ENCODE measurements at places on chromosomes 3 and 15. TPM values are rescaled to one million over a fixed set of nuclear protein-coding genes. Genes with fewer than 3 reads are reported as not detected.

DNA sequence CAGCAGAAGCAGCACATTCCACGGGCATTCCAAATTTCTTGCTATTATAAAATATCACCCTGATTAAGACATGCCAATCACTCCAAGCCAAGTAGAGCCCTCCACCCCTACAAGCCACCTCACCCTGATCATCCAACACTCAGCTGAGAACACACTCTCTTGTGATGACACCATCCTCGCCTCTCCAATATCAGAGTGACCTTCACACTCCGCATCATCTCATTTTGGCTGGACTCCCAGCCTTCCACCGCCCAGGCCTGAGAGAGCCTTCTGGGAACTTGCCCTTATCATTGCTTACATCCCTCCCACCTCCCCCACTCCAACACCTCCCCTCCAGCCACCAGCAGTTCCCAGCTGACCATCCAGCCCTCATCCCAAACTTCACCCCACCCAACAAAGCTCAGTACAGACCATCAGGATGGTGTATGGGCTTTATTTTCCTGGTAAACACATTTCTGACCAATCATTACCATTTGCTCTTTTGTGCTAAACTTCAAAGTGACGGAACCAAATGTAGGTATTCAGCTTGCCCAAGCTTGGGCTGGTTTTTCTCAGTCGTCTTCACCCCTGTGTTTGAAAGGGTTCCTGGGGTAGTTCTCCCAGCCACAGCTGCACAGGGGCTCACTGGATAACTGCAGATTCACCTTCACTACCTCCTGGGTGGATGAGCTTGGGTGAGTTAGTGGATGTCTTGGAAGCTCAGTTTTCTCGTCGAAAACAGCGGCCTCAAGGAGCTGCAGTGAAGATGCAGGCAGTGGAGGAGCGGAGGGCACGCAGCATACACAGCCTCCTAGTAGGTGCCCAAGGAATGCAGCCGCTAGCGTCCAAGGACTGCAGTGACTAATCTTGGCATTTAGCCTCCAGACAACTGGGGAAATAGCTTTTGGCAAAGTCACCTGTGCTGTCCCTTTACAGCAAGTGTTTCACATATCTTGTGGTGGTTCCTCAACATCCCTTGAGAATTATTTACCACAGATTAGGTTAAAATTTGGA, 115.1 kb downstream of the LIPC start:
- H3K27me3 ChIP-seq: no peaks in the 10 kb centered on the region
- no peak overlapping the region for H3K4me3 ChIP-seq
- no peaks in the 10 kb centered on the region for H3K36me3 ChIP-seq
- DNase-seq: peak; percentile 66
- peaks cover 51% of the 10 kb centered on the region for H3K4me1 ChIP-seq

DNA sequence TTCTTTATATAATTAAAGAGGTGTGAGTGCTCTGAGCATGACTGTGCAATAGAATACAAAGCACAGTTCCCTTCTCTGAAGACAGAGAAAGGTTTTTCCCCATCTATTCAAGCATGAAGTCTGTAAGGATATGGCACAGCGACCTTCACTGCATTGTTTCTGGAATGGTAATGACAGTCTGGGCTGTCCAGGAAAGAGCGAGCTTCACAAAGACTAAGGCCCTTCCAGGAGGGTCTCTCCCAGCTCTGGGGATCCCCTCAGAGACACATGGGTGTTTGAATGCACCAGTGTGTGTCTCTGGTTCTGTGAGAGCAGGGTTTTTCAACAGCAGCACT, 179.9 kb upstream of the NR2E3 start:
- no peaks in the 10 kb centered on the region for H3K27me3 ChIP-seq
- no peak overlapping the region for H3K27ac ChIP-seq
- DNase-seq: no peak

DNA sequence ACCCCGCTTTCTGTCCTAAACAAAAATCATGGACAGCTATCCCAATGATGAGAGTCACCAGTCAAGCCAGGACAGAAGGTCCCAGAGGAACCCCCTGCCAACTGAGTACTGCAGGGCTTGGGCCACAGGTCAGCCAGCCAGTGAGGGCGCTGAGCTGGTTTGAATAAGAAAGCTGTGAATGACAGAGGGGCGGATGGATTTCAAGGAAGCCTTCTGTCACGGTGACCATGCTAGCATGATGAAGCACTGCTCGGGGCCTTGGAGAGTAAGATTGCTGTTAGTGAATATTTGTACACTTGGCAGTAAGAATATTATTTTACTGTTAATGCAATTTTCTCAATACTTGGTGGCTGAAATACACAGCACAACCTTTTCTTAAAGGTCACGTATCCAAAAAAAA, 734.0 kb upstream of the NR2F2 start:
- H3K36me3 ChIP-seq: no peaks in the 10 kb centered on the region
- no peak overlapping the region for H3K27ac ChIP-seq
- H3K27me3 ChIP-seq: no peaks in the 10 kb centered on the region

DNA sequence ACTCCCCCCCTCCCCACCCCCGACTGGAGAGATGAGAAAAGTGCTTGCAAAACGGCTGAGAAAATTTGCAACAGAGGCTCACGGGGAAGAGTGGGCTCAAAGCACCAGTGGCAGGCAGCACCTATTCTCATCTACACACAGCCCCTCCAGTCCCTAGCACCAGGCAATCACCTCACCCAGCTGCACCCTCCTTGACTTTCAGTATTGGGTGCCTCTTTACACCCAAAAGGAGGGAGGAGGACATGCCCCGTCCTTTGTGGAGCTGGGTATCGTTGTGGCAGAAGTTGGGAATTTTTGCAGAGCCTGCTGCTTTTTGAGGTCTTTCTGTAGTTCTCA, 182.8 kb upstream of the TOPAZ1 start:
- H3K27ac ChIP-seq: no peak overlapping the region
- no peaks in the 10 kb centered on the region for H3K4me1 ChIP-seq
- no peak overlapping the region for H3K4me3 ChIP-seq
- no peaks in the 10 kb centered on the region for H3K36me3 ChIP-seq
- no peak for DNase-seq

GRCh38 chr3:33317963-33318709, 40.9 kb downstream of the FBXL2 start:
- H3K4me3 ChIP-seq: no peak overlapping the region
- no peaks in the 10 kb centered on the region for H3K27me3 ChIP-seq
- H3K4me1 ChIP-seq: 0 out of 2 replicates have a peak, but pooled peaks cover 4% of the 10 kb centered on the region
- H3K27ac ChIP-seq: no peak overlapping the region
- H3K36me3 ChIP-seq: no peaks in the 10 kb centered on the region
- DNase-seq: no peak

- 0 out of 2 replicates have a peak, but pooled peaks cover under 1% of the 10 kb centered on the region for H3K27me3 ChIP-seq
- no peak overlapping the region for H3K4me3 ChIP-seq
Measured at GRCh38 chr3:122091602-122092295, 36.6 kb downstream of the CD86 start.

DNA sequence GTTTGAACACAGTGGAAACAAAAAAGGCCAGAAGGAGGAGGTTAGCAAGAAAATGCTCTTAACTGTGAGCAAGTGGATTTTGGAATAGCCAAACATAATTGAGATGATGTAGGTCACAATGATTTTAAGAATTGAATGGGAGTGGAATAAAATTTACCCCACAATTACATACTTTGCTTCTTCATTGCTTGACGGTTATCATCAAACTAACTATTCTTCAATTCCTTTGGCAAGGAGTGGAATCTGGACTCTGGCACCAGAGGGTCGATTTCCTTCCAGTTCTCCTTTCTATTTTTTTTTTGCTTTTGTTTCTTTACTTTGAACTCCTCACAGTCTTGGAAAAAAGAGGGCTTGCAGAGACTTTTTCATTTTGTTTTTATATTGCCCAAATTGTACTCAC, 634.5 kb upstream of the TGFBR2 start:
- H3K4me3 ChIP-seq: no peak overlapping the region
- peaks cover 22% of the 10 kb centered on the region for H3K4me1 ChIP-seq
- no peaks in the 10 kb centered on the region for H3K36me3 ChIP-seq
- DNase-seq: no peak
- no peaks in the 10 kb centered on the region for H3K27me3 ChIP-seq

- H3K4me1 ChIP-seq: no peaks in the 10 kb centered on the region
- H3K4me3 ChIP-seq: no peak overlapping the region
- DNase-seq: no peak
- no peaks in the 10 kb centered on the region for H3K27me3 ChIP-seq
Measured at GRCh38 chr3:158402590-158402989, 168.4 kb upstream of the MLF1 start.

- no peaks in the 10 kb centered on the region for H3K4me1 ChIP-seq
- no peak for DNase-seq
- no peak overlapping the region for H3K4me3 ChIP-seq
- no peaks in the 10 kb centered on the region for H3K27me3 ChIP-seq
Measured at GRCh38 chr15:90327311-90327710, 24.8 kb upstream of the ZNF774 start.

The CLDN1 gene
- total RNA-seq: 0.25 TPM

The GP5 gene
- not detected for total RNA-seq

The ARHGAP31 gene
- total RNA-seq: 7.9 TPM

The CD47 gene
- total RNA-seq: 28.6 TPM
